ENCODE measurements at places on chromosomes 6 and 20. TPM values are rescaled to one million over a fixed set of nuclear protein-coding genes. Genes with fewer than 3 reads are reported as not detected.

LST1 gene
- 10.3 TPM for total RNA-seq

DNA sequence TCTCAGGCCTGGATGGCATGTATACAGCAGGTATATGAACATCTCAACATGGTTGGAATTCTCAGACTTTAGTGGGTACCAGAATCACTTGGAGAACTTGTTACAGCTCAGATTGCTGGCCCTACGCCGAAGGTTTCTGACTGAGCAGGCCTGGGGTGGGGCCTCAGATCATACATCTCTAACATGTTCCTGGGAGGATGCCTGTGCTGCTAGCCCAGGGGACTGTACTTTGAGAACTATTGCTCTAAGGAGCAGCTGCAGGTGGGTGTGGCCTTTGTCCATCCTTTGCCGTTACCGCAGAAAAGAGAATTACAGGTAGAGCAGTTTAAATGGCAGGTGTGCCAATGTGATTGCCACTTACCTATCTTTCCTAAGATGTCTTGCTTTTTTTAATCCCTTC, 310.5 kb upstream of the JAG1 start:
- no peak for DNase-seq

SLC35F1 gene
- not detected for total RNA-seq

- no peak for DNase-seq
These were observed 3.9 kb upstream of the PRDM13 start for GRCh38 chr6:99602520-99603420.

DNA sequence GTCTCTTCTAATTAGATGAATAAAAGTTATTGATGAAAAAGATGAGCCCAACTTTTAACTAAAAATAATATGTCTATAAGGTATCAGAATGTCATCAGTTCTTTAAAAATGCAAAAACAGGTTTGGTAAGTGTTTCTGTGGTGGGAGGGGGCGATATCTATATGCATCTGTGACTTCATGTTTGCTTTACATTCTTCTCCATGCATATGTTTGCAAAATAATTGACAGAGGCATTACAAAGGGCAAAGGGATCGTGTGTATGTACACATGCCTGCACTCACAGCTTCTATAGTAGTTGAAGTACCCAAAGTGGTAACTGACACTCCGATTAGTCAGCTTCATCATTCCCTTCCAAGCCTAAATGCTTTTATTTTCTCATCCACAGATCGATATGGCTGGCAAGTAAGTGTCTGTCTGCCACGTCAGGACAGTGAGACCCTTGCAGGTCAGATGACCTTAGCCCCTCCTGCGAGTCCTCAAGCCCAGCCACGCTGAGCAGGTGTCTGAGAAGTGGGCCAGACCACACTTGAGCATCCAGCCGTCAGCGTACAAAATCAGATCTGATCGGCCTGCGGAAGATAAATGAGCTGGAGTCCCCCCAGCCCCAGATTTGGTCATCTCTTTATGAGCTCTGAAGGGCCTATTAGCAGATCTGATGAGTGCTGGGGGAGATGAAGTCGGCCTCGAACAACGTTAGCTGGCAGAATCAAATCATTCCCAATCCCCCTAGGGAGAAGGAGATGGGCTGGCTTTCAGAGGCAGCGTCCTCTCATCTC, 369.1 kb downstream of the MAFB start:
- no peak for DNase-seq

GRCh38 chr6:166436195-166437139, 53.7 kb upstream of the MPC1 start:
- DNase-seq, result no peak

GRCh38 chr20:46396052-46396740, 10.2 kb downstream of the ELMO2 start:
- DNase-seq, result no peak

GLP1R gene
- not detected for total RNA-seq

CCN2 gene
- not detected for total RNA-seq

PRICKLE4 gene
- total RNA-seq, result not detected

GRCh38 chr6:139407718-139408222, 33.3 kb upstream of the CITED2 start:
- no peak for DNase-seq

XKR7 gene
- total RNA-seq, result not detected

BCAS4 gene
- 20.9 TPM for total RNA-seq

STMND1 gene
- total RNA-seq, result not detected

SMLR1 gene
- total RNA-seq, result not detected

HLA-DQA2 gene
- 0.71 TPM for total RNA-seq

CCN5 gene
- total RNA-seq, result not detected

DNA sequence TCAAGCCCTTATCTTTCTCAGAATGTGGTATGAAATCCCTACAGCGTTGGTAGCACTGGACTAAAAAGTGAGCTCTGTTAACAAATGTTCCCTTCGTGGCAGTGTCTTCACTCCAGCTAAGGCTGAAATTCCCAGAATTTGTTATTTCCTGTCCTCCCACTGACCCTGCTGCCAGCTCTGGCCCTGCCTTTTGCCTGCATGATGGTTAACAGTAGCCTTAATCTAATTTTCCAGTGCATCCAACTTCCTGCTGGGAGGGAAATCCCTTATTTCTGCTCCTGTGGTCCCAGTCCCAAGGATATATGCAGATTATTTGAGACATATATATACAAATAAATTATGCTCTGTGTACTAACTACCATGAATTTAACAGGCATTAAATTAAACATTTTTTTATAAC, 157.2 kb upstream of the CARMIL1 start:
- no peak for DNase-seq

UTRN gene
- 143 TPM for total RNA-seq

GRCh38 chr6:30443657-30444450, 45.5 kb upstream of the HLA-E start:
- DNase-seq, result no peak

THBD gene
- 2.4 TPM for total RNA-seq

DNA sequence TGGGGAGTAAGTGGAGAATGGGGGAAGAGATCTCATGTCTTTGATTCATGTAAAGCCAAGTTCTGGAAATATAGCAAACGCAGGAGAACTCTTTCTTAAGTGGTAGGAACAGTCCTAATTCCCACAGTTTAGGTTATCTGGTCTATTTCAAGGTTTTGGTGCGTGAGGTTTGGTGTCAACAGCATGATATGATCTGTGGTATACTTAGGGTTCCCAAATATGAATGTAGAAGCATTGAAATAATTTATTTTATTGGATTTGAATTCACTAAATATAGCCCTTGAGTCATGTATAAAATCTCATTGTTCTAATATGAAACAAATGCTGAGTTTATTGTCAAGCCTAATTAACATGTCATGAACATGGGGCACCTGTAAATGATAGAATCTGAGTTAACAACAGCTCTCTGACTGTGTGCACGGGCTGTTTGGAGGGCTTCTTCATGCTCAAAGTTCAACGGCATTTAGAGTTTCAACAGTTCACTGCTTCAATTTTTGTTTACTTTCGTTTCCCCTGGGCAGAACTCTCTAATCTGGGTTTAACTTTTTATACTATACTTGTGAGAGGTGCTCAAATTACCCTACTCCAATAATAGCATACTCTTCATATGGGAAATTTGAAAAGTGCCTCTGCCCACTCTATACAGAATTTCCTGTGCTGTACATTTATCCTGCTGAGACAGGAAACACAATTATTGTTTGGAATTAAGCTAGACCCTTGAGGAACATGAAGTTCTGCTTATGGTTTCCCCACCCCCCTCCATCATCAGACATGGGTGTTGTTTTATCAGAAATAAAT, 236.3 kb upstream of the ZNF217 start:
- no peak for DNase-seq

DNA sequence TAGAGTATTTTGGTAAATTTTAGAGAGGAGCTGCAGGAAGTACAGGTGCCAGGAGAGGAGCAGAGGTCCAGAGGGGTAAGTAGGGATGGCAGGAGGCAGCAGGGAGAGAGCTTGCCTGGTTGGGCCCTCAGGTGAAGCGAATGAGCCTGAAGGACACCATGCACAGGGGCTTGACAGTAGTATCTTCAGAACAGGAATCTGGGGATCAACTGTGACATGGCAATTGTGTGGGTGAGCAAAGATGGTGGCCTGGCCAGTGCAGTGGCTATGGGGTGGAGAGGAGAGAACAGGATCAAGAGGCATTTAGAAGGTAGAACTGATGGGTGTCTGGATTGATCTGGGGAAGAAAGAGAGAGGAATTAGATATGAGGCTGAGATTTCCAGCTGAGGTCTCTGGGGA, 68.7 kb upstream of the RNF24 start:
- DNase-seq, result no peak

GRCh38 chr6:20461576-20461975, 59.9 kb downstream of the E2F3 start:
- no peak for DNase-seq

- no peak for DNase-seq
These were observed 16.9 kb upstream of the SLC16A10 start for GRCh38 chr6:111070105-111071005.

GTSF1L gene
- total RNA-seq, result not detected

DNA sequence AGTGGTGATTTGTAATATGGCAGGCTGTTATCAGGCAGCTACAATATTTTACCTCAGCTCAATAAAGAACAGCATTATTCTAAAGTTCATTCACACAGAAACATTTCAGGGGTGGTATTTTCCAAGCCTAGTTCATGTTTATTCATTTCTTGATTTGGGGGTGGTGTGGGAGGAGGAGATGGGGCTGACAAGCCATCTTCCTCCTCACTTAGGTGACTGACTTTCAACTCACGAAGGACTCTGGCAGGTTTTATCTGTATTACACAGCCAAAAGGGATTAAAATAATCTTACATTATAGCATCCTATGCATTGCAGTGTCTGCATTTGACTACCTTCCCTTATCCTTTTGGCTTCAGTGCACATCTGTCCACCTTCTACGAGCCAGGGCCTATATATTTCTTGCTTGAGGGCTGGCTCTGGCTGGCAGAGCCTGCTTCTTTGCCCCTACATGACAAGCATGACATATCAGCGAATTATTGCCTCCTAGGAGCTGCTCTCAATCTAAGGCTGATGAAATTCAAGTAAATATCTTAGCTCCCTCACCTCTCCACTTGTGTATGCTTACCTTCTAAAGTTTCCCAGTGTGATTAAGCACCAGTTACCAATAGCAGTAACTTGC, 20.0 kb downstream of the KHDRBS2 start:
- no peak for DNase-seq

DNA sequence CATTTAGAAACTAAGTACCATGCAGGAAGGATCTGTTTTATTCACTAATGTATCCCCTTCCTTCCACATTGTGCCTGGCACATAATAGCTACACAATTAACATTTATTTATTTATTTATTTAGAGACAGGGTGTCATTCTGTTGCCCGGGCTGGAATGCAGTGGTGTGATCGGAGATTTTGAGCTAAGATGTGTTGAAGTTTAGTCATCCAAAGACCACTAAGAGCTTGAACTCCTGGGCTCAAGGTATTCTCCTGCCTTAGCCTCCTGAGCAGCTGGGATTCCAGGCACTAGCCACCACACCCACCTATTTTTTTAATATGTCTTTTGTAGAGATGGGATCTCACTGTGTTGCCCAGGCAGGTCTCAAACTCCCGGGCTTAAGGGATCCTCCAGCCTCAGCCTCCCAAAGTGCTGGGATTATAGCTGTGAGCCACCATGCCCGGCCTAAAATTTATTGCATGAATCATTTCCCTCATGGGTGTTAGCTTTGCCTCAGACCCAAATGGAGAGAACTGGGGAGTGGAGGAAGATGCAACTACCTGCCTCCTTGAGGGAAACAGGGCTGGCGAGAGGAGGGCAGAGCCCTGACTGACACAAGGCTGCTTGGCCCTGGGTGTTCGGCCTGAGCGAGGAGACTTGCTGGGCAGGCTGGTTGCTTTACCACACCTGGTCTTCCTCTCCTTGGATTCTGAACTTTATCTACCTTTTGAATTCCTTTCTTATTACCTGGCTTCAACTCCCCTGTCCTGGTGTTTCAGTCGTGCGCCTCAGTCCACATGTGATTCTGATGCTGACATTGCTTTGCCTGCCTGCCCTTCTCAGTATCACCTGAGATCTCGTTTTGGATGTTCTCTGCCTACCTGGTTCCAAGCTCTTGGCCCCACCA, 1.7 kb upstream of the DYNLT1 start:
- DNase-seq, result no peak

GRCh38 chr6:52227495-52227894, 16.8 kb downstream of the IL17F start:
- DNase-seq, result peak; percentile 6

DNA sequence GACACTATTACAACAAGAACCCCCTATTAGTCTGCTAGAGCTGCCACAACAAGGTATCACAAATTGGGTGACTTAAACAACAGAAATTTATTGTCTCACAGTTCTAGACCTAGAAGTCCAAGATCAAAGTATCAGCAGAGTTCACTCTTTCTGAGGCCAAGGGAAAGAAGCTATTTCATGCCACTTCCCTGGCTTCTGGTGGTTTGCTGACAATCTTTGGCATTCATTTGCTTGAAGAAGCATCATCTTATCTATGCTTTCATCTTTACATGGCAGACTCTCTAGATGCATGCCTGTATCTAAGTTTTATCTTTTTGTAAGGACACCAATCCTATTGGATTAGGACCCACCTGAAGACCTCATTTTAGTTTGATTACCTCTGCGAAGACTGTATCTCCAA, 296.8 kb upstream of the MARCKS start:
- DNase-seq, result no peak

GRCh38 chr6:110823146-110823545, 7.9 kb upstream of the CDK19 start:
- DNase-seq, result no peak

DLK2 gene
- 0.36 TPM for total RNA-seq

DNA sequence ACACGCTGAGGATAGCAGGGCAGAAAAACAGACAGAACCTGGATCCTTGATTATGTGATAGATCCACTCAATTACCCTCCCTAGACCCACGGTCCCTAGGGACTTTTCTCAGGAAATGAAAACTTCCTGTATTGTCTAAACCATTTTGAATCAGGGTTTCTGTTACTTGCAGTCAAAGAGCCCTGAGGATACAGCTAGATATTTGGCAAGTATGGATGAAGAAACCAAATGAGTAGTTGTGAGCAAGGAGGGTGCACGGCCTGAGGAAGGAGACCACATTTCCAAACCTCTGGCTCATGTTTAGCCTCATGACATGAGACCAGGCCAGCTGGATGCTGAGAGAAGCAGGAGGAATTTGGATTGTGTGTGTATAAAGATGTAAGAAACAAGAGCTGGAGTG, 91.6 kb downstream of the MRPL14 start:
- DNase-seq, result no peak

DNA sequence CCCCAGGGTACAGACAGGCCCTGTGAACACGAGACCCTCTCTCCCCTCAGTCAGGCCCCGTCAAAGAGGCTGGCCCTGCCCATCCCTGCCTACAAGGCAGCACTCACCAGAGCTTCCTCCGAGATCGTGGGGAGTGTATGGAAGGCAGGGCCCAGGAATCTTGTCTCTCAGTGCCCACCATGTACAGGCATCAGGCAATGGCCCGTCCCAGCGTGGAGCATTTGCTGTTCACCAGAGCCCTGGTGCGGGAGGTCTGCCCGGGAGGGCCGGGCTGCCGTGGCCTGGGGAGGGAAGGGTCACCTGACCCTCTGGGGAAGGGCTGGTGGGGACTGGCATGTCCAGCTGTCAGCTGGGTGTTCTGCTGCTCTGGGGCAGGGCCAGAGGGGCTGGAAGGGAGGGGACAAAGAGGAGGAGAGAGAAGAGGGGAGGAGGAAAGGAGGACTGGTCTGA, at the start of gene IP6K3:
Gene IP6K3 (minus strand): TSS at position 255 of the 450 bp plus-strand sequence. CDS start 11,429 bp downstream, outside the sequence.
- no peak for DNase-seq

Data from CD4-positive, alpha-beta T cell (primary cell).